SW480 (cell line): ENCODE measurements at places on chromosomes 6 and 20.

DNA sequence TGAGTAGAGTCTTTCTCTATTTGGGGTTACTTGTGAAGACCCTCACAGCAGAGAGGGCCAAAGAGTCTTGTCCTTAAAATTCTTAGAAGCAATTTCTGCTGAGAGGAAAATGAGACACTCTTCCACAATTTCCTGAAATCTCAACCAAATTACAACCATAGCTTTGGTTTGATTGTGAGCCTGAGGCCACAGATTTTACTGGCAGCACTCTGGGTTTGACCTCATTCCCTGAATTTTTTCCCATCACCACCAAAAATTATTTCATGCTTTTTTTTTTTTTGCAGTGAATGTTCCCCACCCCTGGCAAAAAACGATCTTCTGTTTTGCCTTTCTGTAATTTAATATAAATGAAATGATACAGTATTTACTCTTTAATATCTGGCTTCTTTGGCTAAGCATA is 125.5 kb downstream of the THEMIS start:
- no peak for DNase-seq

DNA sequence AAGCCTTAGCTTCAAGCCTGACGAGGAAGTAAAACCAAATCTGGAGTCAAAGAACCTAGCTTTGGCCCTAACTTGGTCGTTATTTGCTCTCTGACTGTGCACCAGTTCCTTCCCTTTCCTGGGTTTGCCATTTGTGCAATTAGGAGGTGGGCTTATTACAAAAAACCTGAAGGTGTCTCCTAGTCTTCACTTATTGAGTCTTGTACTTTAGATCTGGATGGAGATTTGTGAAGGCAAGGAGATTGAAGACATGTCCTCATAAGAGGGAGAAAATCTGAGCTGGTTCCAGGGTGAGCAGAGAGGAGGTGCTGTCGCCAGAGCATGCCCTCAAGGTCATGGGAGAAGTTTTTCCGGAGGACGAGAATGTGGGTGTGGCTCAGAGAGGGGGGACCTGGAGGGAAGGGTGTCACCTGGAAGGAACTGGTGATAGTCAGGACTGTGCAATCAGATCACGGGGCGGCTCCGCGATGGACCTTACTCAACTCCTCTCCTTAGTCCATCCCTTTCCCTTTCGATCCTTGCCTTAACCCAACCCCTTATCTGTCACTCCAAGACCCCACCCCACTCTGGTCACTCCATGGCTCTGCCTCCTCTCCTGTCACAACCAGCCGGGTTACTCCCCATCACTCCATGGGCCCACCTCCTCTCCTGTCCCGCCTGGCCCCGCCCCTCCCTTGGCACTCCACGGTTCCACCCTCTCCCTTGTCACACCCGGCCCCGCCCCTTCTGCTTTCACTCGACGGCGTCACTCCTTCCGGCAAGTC is 588 bp upstream of the ACSS2 start:
- peak; percentile 100 for DNase-seq

DNA sequence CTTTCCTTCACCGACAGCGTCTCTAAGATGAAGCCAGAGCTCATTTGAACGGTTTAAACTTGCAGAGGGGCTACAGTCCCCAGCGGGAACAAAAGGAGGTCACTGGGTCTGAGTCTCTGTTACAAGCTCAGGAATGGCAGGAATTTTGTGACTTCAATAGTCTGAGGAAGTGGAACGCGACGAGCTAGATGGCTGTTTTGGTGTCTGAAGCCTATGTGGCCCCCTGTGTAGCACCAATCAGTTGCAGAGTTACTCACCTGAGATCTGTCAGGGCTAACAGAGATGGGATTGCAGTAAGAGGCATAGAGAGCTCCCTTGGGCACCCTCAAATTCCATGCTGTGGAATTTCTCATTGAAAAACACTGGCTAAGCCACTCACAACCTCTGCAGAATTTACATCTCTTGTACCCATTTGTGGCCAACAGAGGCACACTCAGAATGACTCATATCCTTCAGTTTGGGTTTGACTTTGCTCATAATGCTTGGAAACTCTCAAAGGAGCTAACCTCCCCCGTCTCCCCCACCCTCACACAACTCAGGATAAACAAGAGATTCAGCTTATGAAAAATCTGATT is 7.1 kb upstream of the TCP11 start:
- DNase-seq = no peak

DNA sequence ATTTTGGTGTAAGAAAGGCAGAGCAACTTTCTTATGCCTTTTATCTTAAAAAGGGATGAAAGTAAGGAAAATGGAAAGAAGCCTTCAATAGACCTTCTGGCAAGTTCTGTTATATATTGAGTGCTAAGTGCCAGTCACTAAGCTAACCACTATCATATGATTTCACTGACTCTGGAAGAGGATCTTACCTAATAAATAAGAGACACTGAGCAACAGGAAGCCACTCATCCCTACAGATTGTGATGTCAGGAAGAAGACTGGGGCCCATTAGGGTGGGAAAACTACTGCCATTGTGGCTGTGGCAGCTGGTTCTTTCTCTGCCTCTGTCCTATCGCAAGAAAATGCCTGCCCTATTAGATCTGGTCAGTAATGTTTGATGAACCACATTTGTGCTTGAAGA is 89.6 kb downstream of the AIG1 start:
- DNase-seq = no peak

GRCh38 chr20:62141397-62142251 is 1.6 kb downstream of the PSMA7 start:
- no peak for DNase-seq

DNA sequence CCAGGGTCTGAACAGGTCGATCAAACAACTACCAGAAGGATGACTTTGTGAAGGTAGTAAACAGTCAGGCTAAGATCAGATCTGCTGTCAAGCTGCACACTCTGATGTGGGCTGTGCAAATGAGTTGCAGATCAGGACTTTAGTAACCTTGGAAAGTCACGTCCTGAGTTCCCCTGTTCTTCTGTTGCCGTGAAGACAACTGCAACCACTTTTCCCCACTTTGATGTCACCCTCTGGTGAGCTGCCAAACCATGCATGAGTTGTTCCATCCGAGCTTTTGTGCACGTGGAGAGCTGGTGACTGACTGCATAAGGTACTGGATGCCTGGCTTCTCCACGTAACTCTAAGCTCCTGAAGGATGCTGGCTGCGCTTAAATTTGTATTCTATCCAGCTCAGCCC is 111.0 kb downstream of the CD83 start:
- DNase-seq = no peak

GRCh38 chr6:53119349-53119748 is 29.3 kb downstream of the GCM1 start:
- peak; percentile 21 for DNase-seq

DNA sequence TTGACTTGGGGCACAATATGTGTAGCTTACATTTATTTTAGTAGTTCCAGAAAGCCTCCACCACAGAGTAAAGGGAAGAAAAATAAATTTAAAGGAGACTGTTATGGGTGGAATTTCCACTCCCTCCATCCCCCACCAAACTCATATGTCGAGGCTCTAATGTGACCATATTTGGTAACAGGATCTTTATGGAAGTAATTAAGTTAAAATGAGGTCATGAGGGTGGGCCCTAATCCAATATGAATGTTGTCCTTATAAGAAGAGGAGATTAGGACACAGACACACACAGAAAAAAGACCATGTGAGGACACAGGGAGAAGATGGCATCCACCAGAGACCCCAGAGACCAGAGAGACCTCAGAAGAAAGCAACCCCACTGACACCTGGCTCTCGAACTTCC is 189.7 kb downstream of the EDN1 start:
- no peak for DNase-seq

GRCh38 chr6:38818691-38819090 is 103.6 kb downstream of the DNAH8 start:
- DNase-seq = no peak

- no peak for DNase-seq
These were observed 249.7 kb downstream of the TTLL2 start for GRCh38 chr6:167574431-167575151.

GRCh38 chr6:125839879-125840278 is 49.1 kb downstream of the NCOA7 start:
- no peak for DNase-seq

DNA sequence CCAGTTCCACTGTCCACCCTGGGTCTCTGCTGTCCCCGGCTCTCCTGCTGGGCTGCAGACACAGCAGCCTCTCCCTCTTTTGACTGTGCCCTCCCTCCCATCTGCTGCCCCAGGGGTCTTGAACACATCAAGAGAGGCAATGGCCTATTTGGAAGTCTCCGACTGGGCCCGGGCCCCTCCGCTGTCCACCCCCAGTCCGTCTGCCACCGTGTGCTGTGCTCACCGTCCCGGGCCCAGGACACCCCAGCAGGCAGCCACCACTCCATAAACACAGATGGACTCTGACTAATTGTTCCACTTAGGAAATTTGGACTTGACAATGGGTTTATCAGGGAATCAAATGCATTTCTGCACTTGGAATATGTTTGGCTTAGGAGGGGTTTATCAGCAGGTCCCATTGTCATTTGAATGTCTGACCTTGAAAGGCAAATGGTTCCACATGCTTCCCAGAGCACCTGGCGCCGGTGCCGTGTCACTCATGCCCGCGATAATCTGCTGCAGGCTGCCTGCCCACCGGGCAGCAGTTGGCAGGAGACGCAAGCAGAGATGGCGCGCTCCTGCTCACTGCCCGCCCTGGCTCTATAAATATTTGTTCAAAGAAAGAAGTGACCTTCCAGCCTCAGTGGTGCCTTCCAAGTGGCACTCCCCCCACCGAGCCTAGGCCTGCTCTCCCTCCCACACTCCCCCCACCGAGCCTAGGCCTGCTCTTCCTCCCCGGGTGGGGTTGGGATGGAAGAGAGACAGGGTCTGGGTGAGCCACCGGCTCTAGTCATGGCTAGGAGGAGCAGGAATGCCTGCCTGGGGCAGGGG is 18.8 kb upstream of the FRMD1 start:
- DNase-seq = no peak

GRCh38 chr6:56370127-56370540 is 122.8 kb upstream of the COL21A1 start:
- DNase-seq = no peak

- DNase-seq = peak; percentile 58
These were observed 301.7 kb upstream of the ZFP64 start for GRCh38 chr20:52493171-52493721.

GRCh38 chr6:89146718-89147700 is 1.2 kb downstream of the PM20D2 start:
- peak; percentile 48 for DNase-seq

GRCh38 chr6:111657146-111657545 is 51.5 kb upstream of the TRAF3IP2 start:
- peak; percentile 20 for DNase-seq

DNA sequence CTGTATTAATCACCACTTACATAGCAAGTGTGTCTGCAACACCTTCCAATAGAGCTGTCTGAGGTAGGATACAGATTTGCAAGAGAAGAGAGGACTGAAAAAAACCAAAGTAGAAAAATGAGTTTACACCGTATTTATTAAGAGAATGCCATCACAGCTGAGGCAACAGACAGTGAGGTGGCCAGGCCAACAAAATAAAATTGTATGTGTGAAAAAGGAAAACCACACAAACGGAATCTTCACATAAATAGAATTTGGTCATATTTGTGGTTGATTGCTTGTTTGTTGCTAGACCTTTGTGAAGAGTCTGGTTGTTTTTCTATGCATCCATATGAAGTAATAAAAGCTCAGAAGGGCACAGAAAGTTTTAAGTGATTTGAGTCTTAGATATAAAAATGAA is 157.8 kb upstream of the TSHZ2 start:
- DNase-seq = no peak

DNA sequence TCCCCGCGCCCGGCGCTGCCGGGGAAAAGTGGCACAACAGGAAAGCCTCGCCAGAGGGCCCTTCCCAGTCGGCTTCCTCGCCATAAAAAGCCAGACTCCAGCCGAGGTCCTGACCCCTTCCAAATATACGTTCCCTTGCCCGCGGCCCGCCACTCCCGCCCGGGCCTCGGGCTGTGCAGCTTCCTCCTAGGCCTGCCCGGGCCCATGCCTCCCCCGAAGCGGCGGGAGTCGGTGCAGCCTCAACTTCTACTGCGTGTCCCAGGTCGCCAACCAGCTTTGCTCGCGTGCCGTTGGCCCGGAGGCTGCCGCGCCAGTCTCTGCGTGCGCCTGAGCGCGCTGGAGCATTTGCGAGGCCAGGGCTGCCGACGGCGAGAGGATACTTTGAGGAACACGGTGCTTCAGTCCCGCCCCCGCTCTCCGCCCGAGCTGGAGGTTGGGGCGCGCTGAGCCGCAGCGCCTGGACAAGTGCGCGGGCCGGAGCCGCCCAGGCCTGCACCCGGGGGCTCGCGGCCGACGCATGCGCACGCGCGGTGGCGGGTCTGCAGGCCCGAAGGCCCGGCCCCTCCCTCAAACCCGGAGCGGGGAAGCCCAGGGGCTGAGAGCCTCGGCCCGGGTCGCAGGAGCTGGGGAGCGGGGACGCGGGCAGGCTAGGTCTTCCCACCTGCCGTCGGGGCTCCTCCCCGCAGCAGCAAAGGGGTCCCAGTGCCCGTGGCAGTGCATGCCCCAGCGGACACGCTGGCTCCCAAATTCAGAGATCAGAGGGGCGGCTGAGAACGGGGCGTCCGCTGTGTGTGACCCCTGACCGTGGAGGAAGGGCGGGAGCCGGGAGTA is 10.2 kb downstream of the FOXC1 start:
- DNase-seq = no peak

DNA sequence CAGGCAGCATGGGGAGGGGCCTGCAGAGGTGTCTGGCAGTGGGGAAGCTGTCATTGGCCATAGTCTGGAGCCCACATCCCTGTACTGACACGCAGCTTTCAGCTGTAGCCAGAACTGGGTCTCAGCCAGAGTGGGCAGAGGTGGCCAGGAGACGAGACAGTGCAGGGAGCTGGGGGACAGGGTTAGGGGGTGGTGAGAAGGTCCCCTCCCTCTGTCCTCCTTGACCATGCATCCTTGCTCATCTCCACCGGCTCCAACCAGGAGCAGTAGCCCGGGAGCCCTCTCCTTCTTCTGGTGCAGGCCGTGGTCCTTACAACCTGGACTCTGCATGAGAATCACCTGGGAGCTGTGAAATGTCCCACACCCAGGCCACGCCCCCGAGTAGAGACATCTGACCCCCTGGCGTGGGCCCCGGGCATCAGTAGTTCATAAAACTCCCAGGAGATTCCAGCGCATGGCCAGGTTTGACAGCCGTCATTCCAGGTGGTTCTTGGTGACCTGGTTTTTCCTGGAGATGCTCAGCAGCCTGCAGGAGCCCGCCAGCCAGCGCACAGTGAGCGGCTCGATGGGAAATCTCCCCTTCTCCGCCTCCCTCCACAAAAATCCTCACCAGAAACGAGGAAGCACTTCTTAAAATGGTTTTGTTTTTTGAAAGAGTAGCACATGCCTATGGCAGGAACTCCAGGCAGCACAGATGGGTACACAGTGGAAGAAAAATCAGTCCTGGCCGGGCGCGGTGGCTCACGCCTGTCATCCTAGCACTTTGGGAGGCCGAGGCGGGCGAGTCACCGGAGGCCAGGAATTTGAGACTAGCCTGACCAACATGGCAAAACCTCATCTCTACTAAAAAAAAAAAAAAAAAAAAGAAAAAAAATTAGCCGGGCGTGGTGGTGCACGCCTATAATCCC is 56.2 kb downstream of the ADNP start:
- no peak for DNase-seq

- DNase-seq = peak; percentile 22
These were observed 403.4 kb downstream of the GJA1 start for GRCh38 chr6:121838842-121839241.

- no peak for DNase-seq
These were observed 4.4 kb downstream of the PNRC1 start for GRCh38 chr6:89084954-89085353.

GRCh38 chr6:88708197-88708744 is 255.1 kb downstream of the RNGTT start:
- no peak for DNase-seq

- DNase-seq = no peak
These were observed 138.1 kb downstream of the CD164 start for GRCh38 chr6:109243863-109244825.

- no peak for DNase-seq
These were observed 5.6 kb downstream of the TRAM2 start for GRCh38 chr6:52571099-52571755.
